ENCODE measurements at places on chromosomes 5 and 9.

- DNase-seq, result no peak
Measured at GRCh38 chr5:129041196-129041881, 53.2 kb upstream of the ISOC1 start.

DNA sequence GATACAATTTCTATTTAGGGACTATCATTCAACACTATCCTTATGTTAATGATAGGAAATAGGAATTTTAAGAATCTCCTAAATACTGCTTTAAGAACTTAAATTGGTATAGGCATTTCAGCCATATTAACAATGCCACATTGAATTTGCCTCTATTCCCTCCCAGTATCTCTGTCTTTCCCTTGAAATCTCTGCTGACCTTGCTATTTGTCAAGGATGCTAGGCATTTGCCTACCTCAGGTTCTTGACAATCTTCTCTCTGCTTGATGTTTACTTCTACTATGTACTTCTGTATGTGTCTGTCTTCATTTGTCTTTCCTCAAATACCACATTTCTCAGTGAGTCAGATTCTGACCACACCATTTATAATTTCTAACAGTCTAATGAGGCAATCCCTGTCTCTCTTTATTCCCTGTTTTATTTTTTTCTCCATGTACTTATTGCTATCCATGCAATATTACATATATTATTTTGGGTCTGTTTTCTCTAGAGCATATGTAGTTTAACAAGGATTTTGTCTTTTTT is 1461.4 kb upstream of the CDH9 start:
- no peak for DNase-seq

DNA sequence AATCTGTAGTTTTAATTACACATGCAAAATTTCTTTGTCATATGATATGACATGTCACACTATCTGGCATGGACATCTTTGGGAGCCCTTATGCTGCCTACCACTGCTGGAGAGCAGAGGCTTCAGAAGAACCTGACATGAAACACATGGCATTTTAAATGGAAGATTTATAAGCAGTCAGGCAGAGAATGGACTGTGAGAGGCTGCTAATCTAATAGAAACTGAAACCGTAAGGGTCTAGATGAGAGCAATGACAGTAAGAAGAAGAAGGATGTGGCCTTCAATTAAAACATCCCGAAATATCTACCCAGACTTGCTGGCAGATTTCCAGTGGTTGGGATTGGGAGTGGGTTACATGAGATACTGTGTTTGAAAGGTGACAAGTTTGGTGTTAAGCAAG is 149.8 kb downstream of the MACIR start:
- DNase-seq, result no peak

GRCh38 chr5:139389701-139390638 is at the start of gene MZB1:
MZB1 (minus strand) TSS chr5:139389913; CDS start chr5:139389856, 57 bp downstream.
- no peak for DNase-seq

GRCh38 chr5:96254980-96255691 is 177.9 kb downstream of the PCSK1 start:
- DNase-seq, result no peak

GRCh38 chr5:181255836-181256578 is 4.9 kb downstream of the TRIM52 start:
- no peak for DNase-seq

GRCh38 chr5:44542470-44542869 is 153.2 kb upstream of the FGF10 start:
- no peak for DNase-seq

DNA sequence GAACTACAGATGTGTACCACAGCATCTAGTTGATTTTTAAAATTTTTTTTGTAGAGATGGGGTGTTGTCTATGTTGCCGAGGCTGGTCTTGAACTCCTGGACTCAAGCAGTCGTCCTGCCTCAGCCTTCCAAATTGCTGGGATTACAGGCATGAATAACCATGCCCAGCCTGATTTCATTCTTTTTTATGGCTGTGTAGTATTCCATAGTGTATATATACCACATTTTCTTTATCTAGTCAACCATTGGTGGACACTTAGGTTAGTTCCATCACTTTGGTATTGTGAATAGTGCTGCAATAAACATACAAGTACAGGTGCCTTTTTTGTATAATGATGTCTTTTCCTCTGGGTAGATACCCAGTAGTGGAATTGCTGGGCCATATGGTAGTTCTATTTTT is 3.8 kb downstream of the RCL1 start:
- DNase-seq, result no peak

- no peak for DNase-seq
Measured at GRCh38 chr5:50967009-50967562, 300.6 kb downstream of the PARP8 start.

DNA sequence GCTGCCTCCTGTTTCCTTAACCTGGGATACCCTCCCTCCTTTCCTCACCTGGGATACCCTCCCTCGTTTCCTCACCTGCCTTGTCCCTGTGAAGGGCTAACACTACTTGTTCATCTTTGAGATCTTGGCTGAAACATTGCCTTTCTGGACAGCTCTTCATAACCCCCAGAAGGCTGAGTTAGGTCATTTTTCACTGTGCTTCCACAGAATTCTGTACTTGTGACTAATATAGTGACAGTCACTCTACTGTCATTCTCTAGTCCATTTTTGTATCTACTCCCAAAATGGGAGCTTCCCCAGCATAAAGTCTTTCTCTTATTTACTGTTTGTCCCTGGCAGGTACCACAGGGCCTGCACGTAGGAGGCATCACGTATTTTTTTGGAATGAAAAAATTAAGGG is 21.5 kb upstream of the DAB2 start:
- DNase-seq, result no peak

- DNase-seq, result no peak
Measured at GRCh38 chr5:140094889-140095288, 19.0 kb upstream of the PURA start.

DNA sequence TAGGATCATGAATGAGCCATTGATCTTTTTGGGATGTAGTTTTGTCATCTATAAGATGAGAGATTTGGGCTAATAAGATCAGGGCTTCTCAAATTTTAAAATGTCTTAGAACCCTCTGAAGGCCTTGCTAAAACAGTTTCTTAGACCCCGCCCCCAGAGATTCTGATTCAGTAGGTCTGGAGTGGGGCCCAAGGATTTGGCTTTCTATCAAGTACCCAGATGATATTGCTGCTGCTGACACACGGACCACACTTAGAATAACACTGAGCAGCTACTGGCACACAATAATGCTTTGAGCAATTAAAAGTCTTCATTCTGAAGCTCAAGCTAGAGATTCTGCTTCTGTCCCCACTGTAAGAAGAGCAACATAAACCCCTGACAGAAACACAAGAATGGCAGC is 216.7 kb downstream of the SMARCA2 start:
- DNase-seq, result no peak

DNA sequence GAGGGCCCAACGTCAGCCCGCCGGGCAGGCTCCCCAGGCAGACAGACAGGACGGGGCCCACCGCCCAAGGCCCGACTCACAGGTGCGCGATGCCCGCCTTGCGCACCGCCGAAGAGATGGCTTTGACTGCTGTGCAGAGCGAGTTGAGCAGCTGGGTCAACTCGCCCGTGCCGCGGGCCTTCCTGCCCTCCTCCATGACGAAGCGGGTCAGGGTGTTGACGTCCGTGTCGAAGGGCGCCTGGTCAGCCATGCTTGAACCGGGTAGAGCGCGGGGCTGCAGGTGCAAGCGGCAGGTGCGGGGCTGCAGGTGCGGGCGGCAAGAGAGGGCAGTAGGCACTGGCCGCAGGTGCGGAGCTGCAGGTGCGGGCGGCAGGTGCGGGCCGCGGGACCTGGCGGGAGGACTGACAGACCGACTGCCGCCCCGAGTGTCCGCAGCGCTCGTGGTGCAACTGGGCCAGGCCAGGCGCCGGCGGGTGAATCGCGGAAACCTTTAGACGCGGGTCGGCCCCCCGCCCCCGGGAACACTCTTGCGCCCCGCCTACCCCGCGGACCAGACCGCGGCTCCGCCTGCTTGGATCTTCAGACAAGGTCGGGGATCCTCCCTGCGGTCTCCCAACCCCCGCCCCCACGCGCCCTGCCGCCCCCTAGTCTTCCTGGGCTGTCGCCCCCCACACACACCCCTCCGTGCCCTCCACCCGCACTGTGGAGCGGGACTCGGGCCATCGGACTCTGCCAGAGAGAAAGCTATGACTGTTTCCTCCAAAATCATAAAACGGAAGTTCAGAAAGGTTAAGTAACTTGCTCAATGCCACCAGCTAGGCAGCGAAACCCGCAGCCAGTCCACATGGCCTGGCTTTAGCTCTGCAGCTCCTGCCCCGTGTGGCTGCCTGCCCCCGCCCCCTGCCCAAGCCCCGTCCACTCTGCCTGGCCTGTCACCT is at the start of gene FBP1:
Gene FBP1 (minus strand): TSS at position 458 of the 938 bp plus-strand sequence. CDS start 208 bp downstream, at position 250.
- no peak for DNase-seq

GRCh38 chr5:63935103-63935502 is 27.1 kb downstream of the HTR1A start:
- no peak for DNase-seq

DNA sequence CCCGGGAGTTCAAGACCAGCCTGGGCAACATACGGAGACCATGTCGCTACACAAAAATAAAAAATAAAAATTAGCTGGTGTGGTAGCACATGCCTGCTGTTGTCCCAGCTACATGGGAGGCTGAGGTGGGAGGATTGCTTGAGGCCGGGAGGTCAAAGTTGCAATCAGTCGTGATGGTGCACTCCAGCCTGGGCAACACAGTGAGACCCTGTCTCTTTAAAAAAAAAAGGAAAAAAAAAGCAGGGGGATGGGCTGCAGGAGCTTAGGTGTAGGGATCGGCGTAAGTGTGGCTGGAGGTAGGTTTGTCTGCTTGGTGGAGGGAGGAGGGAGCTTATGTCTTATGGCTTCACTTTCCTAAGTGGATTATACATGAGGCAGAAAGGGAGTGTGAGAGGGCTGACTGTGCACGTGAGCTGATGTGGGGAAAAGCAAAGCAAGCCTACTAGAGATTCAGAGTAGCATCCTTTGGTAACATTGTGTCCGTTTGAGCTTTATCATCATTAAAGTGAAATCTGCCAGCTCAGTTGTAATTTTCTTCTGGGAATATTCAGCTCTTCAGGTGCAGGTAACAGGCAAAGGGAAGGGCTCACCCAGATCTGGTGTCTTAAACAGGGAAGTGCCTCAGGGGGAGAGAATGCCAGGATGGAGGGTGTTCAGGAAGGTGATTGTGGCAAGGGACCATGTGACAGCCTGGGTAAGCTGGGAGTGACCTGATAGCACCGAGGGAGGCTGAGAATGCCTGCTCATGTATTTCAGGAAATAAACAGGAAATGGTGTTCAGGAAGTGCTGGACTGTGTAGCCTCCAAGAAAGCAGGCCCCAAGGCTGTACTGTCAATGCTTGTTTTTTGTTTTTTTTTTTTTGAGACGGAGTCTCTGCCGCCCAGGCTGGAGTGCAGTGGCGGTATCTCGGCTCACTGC is 17.6 kb upstream of the SETX start:
- DNase-seq, result peak; percentile 30

- no peak for DNase-seq
Measured at GRCh38 chr9:36136894-36137391, 410 bp downstream of the GLIPR2 start.

GRCh38 chr5:62922191-62922590 is 343.6 kb downstream of the LRRC70 start:
- no peak for DNase-seq

DNA sequence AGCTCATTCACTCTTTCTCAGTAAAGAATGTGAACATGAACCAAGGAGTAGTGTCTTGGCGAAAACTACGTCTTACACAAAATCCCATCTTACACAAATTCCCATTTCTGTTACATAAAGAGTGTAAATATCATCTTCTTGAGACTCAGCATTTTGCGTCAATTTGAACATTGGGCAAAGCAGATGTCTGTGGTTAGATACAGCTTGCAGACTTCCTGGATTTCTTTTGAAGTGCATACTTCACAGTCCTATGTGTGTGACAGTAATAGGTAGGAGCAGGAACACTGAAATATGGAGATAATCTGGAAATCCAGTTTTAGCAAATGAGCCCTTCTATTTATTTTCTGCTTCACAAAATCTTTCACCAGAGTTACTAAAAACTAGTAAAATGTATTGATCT is 58.8 kb downstream of the C6 start:
- no peak for DNase-seq

DNA sequence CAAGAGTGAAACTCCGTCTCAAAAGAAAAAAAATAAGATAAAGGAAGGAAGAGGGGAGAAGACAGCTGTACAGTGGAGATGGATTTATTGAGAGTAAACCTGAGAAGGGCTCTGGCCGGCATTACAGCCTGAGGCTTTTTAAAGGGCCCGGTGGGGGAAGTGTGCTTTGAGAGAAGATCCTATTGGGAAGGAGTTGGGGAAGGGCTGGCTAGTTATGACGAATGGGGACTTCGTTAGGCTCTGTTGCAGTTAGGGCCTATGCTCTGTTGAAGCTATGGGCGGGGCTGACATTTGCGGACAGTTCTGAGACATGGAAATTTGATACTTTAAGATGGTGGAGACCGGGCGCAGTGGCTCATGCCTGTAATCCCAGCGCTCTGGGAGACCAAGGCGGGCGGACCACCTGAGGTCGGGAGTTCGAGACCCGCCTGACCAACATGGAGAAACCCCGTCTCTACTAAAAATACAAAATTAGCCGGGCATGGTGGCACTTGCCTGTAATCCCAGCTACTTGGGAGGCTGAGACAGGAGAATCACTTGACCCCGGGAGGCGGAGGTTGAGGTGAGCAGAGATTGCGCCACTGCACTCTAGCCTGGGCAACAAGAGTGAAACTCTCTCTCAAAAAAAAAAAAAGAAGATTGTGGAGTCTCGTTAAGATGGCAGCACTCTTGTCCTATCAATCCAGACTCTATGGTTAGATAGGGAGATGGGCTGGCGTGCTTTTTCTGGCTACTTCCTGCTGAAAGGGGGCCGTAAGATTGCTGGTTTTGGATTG is 33.2 kb downstream of the C9orf50 start:
- no peak for DNase-seq

- DNase-seq, result no peak
Measured at GRCh38 chr5:57486027-57486602, 3.5 kb upstream of the ACTBL2 start.

DNA sequence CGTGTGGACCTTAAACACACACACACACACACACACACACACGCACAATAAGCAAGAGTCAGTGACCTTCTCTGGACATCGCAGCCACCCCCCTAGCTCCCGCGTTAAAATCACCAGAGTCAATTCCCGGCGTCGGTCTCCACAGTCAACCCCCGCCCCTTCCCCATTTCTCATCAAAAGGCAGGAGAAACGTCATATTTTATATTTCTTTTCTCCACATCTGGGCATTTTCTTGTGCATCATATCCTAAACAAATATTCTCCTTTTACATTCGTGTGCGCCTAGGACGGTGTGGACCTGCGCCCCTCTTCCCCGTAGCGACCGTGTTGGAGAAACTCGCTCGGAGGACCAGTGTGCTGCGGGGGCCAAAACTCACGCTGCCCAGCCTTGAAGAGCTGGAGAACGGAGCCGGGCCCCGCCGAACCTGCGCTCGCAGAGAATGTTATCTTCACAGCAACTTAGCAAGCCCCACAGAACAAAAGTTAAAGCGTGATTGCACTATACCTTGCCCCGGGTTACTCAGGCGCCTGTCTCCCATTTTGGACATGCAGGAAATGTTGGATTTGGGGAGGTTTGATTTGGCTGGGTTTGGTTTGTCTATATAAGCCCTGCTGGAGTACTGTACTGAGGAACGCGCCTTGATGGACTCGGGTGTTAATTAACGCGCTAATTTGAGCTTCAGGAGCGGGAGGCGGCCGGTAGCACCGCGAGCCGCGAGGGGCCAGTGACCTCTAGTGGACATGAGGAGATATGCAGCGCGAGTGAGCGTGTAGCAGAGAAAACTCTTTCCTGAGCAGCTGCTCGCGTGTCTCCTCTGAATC is 192.4 kb downstream of the MEF2C start:
- DNase-seq, result peak; percentile 70
